Activated effector memory CD4-positive, alpha-beta T cell treated with Interleukin-2 at 50 U/mL for 16 hours (primary cell): ENCODE measurements at places on chromosomes 1 and 21.

GRCh38 chr21:37193676-37194075 is 73.5 kb downstream of the VPS26C start:
- no peak for DNase-seq

DNA sequence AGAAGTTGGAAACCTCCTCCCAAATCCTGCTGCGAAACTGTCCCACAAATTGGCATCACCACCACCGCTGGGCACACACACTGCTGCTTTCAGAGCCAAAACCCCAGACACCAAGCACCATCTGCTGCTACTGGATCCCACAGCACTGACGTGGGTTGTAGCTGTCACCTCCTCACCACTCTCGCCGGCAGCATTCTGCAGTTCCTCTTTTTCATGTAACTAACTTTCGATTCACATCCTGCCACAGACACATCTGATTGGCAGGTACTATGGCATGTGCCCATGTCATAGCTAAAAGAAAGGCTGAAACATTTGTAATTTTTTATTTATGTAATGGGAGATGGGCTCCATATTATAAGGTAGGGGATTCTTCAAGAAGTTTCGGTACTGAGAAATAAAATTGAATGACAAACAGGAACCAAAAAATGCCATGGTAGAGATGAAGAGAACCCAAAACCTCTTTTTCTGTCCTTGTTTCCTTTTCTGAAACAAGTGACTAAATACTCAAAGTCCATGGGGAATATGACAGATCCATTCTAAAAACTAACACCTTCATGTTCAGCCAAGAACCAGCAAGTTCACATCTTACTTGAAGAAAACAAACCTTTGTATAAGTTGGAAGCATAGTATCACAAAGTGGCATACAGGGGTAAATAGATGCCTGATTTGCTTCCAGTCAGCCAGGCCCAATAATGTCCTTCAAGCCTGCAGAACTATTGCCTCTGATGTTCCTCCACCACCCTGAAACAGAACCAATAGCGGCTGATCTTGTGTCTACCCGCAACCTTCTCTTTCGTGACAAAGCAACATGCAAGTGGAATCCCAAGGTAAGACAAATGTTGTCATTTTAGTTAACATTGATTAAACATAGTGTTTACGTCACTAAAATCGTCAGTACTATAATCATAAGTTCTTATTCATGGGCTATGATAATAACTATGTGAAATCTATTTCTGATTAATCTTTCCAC is 26.6 kb upstream of the RGS13 start:
- DNase-seq = peak; percentile 25

DNA sequence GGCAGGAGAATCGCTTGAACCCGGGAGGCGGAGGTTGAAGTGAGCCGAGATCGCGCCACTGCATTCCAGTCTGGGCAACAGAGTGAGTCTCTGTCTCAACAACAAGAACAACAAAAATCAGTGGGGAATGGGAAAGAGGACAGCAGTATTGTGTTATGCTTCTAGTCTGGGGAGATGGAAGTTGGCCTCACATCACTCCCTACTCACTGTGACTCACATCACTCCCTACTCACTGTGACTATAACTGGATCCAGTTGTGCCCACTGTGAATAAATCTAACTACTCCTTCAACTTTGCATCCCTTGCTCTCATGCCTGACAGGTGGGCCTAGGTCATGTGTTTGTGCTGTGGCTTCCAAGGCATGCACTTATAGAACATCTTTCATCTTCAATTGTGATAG is 285.4 kb upstream of the USP24 start:
- no peak for DNase-seq

DNA sequence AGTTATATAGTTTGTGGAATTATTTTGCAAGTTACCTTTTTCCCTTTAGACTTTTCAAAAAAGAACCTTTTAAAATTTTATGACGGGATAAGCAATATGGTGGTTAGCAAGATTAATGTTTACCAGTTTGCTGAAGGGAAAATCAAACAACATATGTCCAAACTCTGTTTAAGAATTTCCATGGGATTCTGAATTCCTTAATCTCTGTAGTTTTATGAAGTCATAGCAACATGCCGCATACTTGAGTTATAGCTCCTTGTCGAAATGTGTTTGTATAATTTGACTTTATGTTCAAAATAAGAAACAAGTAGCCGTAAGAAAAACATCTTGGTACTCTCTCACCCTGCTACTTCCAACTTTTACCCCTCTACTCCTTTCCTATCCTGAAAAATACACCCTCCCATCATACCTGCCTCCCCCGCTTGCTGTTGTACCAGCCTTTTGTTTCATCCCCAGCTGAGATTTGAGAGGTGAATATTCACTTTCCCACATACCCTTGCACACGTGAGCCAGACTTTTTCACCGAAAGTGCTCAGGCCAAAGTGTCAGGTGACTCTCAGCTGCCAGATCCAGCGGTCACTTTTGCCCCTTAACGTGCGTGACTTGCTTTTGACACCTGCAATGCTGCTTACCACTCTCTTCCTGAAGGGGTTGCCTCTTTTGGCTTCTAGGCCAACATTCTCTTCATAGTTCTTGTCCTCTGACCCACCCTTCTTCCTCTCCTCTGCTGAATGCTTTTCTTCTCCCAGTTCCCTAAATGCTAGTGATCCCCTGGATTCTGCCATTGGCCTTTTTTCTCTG is 83.5 kb upstream of the ZNF326 start:
- no peak for DNase-seq

- DNase-seq = no peak
These were observed 50.3 kb upstream of the MPC2 start for GRCh38 chr1:167987174-167987573.

DNA sequence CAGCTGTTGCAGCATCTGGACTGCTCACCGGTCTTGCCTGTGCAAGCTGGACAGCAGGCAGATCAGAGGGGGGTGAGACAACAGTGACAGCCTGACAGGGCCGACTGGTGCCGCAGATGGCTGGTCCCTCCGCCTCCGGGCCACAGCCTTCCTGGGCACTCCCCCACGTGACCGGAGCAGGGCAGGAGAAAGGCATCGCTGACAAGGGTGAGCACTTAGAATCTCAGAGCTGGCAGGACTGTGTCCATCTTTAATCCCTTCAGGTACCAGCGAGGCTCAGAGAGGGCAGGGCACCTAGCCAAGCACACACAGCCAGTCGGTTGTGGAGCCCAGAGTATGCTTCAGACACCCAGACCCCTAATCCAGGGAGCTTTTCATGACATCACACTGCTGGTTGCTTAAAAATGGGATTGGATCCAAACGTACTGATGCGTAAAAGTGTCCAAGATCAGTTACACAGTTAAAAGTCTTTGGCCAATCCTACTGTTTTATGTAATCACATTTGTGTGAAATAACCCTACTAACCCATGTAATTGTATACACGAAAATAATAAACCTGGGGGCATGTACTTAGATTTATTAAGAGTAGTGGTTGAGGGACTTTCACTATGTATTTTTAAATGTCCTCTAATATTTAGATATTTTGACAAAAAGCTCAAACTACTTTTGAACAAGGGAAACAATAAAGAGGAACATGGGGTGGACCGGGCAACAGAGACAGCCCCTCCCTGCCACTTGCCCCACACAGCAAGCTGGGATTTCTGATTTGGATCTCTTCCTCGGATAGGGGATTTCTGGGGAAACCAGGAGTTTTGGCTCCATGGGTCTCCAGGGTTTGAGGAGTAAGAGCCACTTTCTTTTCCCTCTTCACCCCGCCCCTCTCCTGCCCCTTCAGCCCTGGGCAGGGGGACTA is 758 bp upstream of the CNTN2 start:
- DNase-seq = no peak

GRCh38 chr1:222053790-222054294 is 312.0 kb upstream of the DUSP10 start:
- no peak for DNase-seq

DNA sequence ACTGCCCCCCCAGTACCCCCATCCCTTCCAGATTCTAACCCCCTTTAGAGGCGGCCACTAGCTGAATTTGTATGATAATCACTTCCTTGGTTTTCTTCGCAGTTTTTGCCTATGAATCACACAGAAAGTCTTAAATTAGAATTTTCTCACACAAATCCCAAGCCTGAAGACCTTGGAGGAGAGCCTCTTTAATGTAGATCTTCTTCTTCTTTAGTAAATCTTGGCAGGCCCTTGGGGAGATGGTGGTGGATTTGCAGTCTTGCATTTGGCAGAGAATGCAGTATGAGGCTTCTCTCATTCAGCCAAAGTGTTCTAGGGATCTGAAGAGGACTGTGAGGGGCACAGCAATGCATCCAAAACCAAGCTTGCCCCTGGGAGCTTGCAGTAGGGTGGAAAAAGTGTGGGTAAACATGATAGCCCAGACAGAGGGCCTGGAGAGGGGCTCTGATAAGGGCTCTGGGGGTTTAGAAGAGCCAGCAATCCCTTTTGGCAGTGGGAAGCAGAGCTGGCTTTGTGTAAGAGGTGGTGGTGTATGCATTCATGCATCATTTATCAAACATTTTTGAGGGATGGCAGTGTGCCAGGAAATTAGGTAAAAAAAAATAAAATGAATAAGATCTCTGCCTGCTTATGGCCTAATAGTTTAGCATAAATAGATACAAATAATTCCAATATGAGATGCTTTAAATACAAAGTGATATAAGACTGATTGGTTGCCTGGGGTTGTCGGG is 7.7 kb upstream of the CDC42 start:
- no peak for DNase-seq

DNA sequence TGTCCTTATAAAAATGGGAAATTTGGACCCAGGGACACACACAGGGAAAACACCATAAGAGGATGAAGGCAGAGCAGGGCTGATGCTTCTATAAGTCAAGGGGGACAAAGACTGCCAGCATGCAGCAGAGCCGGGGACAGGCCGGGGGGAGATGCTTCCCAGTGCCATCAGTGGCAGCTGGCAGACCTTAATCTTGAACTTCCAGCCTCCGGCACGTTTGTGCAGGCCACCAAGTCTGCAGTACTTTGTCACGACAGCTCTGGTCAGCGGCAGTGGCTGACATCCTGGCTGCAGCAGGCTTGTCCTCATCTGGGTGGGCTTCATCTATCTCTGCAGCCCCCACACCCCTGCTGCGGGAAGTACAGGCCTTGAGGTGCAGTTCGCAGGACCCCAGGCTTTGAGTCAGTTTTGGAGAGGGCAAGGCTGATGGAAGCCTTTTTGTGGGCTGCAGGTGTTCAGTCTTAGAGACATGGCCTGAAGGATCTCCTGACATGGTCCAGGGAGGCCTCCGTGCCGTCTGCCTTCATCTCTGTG is 186.0 kb downstream of the DYRK1A start:
- no peak for DNase-seq

- no peak for DNase-seq
These were observed 1.9 kb upstream of the TUT4 start for GRCh38 chr1:52554756-52555155.

DNA sequence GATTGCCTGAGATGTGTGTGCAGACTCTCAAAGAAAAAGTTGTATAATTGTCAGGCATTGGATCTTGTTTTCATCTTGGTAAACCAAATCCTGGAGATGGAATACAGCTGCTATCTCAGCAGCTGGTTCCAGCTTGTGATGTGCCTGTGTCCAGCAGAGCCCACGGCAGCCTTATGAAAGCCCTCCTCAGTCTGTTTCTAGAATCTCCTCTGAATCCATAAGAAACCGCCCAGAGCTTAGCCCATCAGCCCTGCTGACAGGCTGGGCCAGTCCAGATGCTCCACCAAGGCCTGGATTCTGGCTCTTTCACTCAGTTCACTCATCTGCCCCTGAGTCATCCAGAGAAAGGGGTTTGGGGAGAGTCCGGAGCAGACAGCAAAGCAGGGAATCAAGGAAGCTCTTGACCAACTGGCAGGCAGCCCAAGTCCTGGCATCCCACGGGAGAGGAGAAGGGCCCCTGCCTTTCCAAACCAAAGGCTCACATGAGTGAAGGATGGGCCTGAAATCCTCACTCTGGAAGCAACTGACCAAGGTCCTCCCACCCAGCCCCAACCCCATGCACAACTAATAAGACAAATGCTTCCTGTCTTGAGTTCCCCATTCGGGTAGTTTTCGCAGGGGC is 45.7 kb downstream of the NAV1 start:
- DNase-seq = no peak

DNA sequence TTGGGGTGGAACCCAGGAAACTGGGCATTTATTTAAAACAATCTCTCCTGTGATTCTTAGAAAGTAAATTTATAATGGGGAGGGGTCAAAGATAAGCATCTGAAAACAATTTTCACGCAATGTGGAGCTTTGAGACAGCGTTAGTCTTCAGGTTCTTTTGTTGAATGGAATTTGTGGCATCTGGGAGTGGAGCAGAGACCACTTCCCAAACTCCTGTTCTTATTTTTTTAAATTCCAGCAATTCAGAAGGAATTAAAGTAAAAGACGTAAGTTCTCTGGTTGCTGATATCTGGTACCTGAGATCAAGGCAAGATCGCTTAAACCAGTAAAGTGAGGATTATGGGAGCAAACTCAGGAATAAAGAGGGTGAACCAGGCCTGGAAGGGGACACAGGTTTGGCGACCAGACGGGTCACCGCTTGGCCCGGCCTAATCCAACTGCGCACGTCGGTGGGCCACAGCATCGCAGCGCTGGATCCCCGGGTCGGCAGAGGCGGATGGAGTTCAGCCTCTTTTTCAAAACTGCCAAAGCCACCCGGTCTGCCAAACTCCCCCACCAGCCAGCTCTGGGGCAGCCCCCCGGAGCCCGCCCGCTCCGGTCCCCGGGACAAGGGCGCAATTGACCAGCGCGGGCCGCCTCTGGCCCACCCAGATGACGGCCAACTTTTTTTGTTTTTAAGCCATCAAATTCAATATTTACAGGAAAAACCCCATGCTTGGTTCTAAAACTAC is 754 bp upstream of the PDPN start:
- DNase-seq = no peak

- DNase-seq = no peak
These were observed 4.2 kb downstream of the TNFRSF25 start for GRCh38 chr1:6461538-6462411.

- DNase-seq = no peak
These were observed 17.3 kb downstream of the LRRC52 start for GRCh38 chr1:165560883-165561656.

GRCh38 chr1:225921734-225922709 is 2.0 kb downstream of the PYCR2 start:
- DNase-seq = no peak

DNA sequence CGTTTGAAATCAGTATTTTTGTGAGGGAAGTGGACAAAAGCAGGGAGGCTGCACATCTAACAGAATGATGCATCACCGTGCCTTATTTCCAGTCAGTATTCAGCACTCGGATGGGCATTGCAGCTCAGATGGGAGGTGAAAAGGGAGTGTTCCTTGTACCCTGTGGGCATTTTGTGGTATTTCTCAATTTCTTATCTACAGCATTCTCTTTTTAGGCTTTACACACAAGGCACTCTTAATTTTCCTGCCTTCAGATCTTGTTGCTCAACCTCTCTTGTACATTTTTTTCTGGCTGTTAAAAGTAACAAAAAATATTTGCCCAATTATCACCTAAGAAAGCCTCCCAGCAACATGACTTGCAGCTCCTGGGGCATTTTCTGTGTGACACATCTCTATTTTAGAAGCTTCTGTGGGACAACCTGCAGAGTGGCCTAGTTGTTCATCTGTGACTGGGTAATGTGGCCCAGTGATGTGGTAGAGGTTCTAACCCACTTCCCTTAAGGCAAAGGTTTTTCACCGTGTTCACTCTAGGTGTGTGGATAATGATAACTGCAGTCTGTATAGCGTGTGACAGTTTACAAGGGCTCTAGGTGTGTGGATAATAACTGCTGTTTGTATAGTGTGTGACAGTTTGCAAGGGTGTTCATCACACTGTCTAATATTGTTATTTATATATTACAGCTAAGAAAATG is 257.2 kb downstream of the PTGER3 start:
- DNase-seq = no peak
